GM23248 (cell line): ENCODE measurements at places on chromosomes 1 and 21.

DNA sequence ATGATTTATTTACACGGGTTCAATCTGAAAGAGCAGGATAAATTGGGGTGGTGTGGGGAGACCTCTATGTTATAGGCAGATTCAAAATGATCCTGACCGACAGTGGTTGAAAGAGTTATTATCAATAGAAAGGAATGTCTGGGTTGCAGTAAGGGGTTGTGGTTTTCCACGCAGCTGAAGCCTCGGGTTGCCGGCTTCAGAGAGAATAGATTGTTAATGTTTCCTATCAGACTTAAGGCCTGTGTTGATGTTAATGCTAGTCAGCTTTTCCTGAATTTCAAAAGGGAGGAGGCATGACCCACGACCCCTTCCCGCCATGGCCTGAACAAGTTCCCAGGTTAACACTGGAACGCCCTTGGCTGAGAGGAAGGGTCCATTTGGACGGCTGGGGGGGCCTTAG, 2.2 kb upstream of the UBE2J2 start:
- no peak for DNase-seq

DNA sequence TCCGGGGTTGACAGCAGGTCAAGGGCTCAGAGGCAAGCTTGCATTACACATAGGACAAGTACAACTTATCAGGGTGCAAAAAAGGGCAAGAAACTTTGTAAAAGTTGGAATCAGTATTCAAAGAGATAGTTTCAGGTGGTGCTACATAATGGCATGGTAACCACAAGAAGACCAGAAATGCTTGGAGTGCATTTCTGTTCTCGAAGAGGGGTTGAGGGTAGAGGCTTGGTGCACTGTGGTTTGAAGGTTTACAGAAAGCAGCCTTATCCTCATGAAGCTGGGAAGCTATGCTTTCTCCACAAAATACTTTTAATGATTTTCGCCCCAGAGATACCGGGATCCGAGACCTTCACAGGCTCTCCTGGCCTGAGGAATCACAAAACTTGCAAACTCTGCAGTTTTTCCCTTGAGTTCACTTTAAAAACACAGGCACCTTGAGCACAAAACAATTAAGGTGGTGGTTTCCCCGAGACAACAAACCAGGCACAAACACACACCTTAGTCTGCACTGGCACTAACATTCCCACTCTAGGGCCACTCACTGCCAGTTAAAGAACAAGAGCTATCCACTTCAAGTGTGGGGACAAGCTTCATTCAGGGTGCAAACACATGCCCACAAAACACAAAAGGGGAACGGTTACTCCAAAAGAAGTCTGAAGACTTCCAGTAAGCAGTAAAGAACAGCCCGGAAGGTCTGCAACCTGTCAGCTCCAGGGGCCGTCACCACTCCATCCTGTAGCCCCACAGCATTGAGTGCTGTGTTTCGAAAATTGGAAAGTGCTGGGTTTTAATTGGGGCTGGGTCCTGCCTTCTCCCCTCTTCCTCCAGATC, 29.8 kb upstream of the NFIA start:
- DNase-seq = no peak

GRCh38 chr1:168408884-168409283, 128.2 kb downstream of the TBX19 start:
- peak; percentile 37 for DNase-seq

GRCh38 chr1:67956116-67956515, 94.3 kb downstream of the DIRAS3 start:
- peak; percentile 20 for DNase-seq

- DNase-seq = no peak
These were observed 65.6 kb upstream of the CD1D start for GRCh38 chr1:158115126-158115525.

DNA sequence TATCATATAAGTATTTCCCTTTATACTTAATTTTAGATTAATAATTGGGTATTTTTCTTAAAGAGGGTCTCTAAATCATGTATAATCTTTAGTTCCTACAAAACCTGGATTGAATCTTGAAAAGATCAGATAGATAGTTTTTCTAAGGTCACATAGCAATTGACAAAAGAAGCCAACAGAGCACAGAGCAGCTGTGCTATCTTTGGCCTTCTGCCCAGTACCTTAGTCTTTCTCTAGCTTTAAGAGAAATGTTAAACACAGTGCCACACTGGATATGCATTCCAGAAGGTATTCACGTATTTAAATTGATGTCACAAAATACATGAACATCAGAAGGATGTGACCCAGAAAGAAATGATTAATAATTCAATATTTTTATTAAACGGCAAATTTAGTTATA, 86.8 kb downstream of the C21orf91 start:
- no peak for DNase-seq
